ENCODE measurements at places on chromosomes 2 and 18.

- no peak for DNase-seq
Measured at GRCh38 chr2:177252808-177253531, 11.6 kb downstream of the NFE2L2 start.

- no peak for DNase-seq
Measured at GRCh38 chr2:86825693-86826381, 35.1 kb upstream of the CD8A start.

DNA sequence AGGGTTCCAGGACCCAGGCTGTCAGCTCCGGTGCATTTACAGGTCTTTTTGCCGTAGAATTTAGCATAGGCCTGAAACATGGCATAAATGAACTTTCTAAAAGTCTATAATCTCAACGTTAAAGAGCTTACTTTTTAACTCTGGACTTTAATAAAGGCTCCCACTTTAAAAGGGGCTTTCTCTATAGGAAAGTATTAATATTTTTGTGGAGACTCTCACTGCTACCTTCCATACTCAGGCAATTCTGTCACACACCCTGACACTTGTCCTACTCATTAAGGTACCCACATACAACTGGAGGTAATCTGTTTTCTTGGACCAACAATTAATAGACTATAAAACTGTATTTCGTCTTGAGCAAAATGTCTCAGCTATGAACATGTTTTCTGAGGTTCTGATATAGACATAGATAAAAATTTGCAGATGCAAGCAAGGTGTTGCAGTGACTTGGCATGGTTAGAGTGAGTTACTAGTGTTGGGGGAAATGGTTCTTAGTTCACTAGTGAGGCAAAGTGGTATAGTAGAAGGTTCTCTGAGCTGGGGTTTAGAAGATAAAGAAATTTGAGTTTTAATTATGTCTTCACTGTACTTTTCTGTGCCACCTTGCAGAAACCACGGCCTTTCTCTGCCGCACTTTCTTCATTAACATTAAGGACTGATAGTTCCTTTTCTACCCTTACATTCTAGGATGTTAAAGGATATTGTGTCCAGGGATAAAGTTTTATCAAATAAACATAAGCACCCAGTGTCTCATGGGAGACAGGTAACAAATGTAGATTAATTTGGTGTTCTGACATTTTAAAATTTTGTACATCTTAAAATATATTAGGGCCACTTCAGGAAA, 10.8 kb upstream of the NR4A2 start:
- DNase-seq, result no peak

DNA sequence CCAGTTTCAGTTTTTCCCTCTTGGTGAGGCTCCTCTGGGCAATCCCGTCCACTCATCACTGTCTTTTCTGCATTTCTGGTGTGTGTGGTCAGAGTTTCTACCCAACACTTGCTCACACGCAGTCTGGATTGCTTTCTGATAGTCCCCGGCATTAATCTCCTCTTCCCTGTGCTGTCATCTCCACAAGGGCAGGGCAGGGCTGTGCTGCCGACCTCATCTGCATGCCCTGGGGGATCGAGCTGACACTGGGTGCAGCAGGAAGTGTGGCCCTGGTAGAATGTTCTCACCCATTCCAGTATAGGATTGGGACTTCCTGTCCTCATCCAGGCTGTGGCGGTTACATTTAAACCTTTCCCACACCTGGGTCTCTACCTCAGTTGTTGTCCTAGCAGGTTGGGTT, 80.0 kb upstream of the FAM136A start:
- no peak for DNase-seq

GRCh38 chr2:54411801-54412354, 44.2 kb upstream of the SPTBN1 start:
- DNase-seq, result no peak

DNA sequence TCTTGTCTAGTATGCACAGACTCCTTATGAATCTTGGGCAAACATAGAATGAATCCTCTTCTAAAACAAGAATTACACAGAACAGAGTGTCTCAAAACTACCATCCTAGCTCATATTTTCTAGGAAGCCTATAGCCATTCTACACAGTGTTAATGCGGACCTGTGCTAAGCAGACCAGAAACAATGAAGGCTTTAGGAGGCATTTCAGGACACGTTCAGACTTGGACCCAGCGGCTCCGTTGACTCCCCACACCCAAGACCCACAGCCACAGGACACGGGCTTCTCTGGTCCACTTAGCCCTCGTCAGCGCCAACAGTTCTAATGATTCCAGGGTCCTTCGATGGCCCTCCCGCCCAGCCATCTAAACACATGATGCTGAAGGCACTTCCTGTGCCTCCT, 182.2 kb downstream of the BCL11A start:
- no peak for DNase-seq

DNA sequence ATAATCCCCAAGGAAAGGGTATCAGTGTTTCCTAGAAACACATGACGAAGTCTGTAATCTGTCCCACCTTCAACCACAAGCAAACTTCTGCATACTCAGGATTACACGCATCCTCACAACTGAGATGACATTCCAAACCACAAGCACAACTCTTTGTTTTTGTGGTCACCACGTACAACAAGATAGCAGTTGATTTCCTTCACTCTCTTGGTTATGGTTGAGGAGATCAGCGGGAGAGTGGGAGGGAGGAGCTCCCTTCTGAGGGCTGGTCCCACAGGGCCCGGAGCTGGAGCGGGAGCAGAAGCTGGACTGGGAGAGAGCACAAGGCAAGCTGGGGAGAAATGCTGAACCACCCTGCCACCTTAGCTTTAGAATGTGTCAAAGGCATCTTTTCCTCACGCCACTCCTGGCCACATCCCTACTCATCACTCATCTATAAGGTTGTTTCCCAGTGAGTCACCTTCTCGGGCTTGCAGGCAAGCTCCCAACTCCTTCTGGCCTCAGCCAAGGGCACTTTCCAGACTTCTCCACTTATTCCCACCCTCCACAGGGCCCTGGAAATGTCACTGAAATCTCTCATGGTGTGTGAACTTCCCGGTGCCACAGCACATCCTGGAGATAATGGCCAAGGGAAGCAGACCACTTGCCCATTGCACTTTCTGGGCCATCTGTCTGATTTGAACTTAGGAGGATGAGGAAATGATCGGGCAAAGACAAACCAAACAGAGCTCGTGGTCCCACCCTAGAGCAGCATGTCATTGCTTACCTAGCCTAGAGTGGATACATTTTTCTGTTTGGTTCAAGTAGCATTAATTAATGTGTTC, 98.9 kb upstream of the LGALSL start:
- peak; percentile 50 for DNase-seq

DNA sequence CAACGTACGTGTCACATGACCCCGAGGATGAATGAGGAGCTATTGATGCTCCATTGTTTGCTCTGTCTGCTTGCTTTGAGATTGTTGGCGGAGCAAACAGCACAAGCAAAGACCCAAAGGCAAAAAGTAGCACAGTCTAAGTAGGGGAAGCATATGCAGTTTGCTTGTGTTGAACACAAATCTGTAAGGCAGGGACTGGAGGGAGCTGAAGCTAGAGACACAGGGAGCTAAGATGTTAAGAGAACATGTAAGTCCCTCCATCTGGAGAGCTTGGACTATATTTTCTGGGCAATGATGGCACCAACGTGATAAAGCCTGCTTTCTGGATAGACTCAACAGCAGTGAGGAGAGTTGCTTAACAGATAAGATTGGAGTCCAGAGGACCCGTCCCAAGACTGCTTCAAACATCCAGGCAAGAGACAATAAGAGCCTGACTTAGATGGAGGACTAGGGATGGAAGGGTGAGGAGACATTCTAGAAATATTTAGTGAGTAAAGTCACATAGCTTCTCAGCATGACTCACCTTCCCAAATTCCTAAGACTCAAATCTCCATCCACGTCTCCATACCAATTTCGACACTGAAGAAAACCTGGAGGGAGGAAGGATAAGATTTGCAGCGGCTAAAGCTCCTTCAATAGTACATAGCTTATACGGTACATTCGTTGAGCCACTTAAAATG, 88.1 kb upstream of the KLF7 start:
- DNase-seq, result no peak

- DNase-seq, result no peak
Measured at GRCh38 chr2:190835303-190835930, 45.2 kb upstream of the GLS start.

- DNase-seq, result peak; percentile 27
Measured at GRCh38 chr18:34787931-34788532, 77.9 kb downstream of the DTNA start.

GRCh38 chr2:168156661-168157060, 90.7 kb downstream of the STK39 start:
- DNase-seq, result no peak

DNA sequence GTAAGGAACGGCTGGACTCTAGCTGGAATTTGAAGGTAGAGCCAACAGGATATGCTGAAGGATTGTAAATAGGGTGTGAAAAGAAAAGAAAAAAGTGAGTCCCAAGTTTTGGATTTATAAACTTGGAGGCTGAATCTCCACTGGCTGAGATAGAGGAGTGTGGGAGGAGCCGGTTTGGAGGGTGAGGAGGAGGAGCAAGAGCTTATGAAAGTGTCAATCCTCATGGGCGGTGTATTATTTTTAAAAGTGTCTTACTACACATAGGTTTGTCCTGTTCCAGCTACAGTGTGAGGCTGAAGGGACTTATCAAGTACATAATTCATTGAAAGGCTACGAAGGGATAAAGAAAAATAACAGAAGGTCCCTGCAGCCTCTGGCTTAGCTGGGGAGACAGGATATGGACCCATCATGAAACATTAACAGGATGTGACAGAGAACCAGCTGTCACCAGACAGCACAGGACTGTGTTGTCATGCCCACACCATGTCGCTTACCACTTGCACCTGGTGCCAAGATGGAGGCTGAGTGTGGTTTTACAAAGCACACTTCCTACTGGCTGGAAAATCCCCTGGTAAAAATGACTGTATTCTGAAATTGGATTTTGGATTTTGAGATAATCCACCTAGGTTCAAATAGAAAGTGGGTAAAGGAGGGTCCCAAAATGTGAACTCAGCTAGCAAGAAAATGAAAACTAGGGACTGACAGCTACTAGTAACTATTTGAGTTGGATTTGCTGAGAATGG, 2.5 kb upstream of the MREG start:
- DNase-seq, result no peak

- no peak for DNase-seq
Measured at GRCh38 chr2:194567661-194568017, 1089.4 kb upstream of the SLC39A10 start.

DNA sequence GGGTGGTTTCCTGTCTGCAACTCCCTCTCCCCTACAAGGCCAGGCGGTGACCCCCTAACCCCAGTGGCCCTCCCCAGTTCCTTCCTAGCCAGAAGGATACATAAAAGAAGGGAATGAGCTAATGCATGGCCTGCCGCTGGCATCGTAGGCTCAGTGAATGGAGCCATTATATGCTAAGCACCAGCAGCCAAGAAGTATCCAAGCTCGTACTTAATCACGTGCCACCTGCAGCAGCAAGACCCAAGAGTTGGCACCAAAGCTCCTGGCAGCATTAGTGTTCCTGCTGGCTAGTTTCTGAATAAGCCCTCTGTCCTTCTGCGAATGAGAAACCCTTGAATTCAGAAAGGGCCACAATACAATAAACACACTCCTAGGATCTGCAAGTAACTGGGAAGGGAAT, 4.3 kb downstream of the DBI start:
- no peak for DNase-seq

- no peak for DNase-seq
Measured at GRCh38 chr2:207779523-207779922, 9.8 kb upstream of the FZD5 start.

GRCh38 chr18:32349728-32350395, 120.8 kb downstream of the GAREM1 start:
- DNase-seq, result no peak

Measured in NCI-H187 treated with DMSO at 0.1 percent for 48 hours (cell line).